ENCODE measurements at places on chromosomes 2 and 18. TPM values are rescaled to one million over a fixed set of nuclear protein-coding genes. Genes with fewer than 3 reads are reported as not detected.

The ZSCAN30 gene
- 12.3 TPM for total RNA-seq

The MITD1 gene
- total RNA-seq: 49.0 TPM

GRCh38 chr2:40273734-40274182, 178.1 kb downstream of the SLC8A1 start:
- no peak for DNase-seq

- DNase-seq: no peak
Observed at GRCh38 chr2:186717320-186718007, 23.6 kb downstream of the FAM171B start.

- no peak for DNase-seq
Observed at GRCh38 chr2:101416609-101417008, 29.3 kb upstream of the CREG2 start.

- DNase-seq: peak; percentile 88
Observed at GRCh38 chr2:68849579-68850030, 21.6 kb downstream of the BMP10 start.

DNA sequence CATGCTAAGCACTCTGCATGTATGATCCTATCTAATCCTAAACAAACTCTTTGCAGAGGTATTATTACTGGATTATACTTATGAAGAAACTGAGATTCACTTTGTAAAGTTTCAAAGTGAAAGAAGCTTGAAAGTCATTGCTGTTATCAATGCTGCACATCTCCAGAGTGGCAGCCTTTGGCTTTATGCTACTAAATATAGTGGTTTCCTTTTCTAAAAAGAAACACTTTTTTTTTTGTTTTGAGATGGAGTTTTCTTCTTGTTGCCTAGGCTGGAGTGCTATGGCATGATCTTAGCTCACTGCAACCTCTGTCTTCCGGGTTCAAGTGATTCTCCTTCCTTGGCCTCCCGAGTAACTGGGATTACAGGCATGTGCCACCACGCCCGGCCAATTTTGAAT, 114.9 kb upstream of the RAB27B start:
- DNase-seq: no peak

Data from glomerular endothelial cell (primary cell).